Substantia nigra (tissue), 51 donors: ENCODE measurements at places on chromosomes 16 and 17.

DNA sequence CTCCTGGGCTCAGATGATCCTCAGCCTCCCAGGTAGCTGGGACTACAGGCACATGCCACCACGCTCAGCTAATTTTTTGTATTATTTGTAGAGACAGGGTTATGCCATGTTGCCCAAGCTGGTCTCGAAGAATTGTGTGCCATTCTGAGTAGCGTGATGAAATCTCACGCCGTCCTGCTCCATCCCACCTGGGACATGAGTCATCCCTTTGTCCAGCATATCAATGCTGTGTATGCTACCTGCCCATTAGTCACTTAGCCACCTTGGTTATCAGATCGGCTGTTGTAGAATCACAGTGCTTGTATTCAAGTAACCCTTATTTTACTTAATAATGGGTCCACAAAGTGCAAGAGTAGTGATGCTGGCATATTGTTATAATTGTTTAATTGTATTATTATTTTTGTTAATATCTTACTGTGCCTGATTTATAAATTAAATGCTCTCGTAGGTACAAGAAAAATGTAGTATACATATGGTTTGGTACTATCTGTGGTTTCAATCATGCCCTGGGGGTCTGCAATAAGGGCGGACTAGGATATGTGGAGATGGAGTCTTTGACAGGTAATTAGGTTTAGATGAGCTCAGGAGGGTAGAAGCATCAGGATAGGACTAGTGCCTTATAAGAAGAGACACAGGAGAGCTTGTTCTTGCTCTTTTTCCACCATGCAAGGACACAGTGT lies 26.6 kb upstream of the SLC13A2 start:
- DNase-seq: no peak

DNA sequence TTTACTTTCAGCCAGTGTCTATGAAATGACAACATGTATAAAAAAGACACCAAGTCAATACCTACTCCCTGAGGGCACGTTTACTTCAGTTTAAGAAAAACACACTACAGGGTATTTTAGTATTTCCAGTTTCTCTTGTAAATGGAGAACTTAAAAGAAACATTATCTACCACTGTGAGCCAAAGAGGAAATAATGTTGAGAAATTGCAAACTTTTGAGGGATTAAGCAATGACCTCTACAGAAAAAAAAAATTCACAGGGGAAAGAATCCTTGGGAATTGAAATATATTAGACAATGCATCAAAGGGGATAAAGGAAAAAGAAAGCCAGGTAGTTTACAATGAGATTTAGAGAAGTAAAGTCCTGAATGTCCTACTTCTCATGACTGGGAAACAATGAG lies 126.0 kb downstream of the KCNJ2 start:
- DNase-seq: no peak

GRCh38 chr16:72837846-72838585 lies 209.9 kb downstream of the ZFHX3 start:
- no peak for DNase-seq

DNA sequence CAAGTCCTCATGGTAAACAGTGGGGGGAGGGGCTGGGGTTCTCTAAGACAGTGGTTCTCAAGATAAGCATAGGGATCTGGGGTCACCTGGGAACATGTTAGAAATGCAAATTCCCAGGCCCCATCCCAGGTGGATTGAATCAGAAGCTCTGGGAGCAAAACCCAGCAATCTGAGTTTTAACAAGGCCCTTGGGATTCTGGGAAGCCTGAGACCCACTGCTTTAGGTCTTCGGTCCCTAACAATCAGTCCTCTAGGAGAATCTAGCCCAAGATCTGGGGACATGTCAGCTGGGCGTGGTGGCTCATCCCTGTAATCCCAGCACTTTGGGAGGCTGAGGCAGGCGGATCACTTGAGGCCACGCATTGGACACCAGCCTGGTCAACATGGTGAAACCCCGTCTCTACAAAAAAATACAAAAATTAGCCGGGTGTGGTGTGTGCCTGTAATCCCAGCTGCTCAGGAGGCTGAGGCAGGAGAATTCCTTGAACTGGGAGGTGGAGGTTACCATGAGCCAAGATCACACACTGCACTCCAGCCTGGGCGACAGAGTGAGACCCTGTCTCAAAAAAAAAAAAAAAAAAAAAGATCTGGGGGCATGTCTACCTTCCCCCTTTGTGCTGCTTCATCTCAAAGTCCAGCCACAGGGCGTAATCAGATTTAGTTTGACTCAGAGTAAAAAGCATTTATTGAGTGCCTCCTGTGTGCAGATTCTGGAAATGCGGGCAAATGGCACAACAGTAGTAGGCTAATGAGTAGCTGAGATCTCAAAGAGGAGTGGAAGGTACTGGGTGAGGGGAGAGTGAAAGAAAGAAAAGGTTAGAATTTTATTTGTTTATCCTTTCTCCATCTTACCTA lies 8.8 kb upstream of the NR1D1 start:
- no peak for DNase-seq

GRCh38 chr17:54608634-54609155 lies 292.0 kb upstream of the TOM1L1 start:
- no peak for DNase-seq

- DNase-seq: no peak
Measured at GRCh38 chr16:57815987-57816745, 13.9 kb upstream of the KIFC3 start.

DNA sequence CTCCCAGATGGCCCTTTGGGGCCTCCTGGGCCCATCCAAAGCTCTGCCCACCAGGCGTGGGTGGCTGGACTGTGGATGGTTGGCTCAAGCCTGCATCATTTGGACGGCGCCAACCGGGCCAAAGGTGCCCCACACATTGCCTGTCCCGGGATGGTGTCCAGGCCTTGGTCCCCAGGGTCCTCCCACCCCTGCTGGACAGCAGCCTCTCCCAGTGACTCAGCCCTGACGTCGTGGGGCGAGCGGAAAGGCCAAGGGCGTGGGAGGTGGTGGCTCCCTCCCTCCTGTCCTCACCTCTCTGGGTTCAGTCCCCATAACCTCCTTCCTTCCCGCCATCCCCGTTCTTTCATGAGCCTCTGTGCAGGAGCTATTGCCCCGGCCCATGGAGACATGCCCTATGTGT lies 42.1 kb upstream of the DLX4 start:
- no peak for DNase-seq

DNA sequence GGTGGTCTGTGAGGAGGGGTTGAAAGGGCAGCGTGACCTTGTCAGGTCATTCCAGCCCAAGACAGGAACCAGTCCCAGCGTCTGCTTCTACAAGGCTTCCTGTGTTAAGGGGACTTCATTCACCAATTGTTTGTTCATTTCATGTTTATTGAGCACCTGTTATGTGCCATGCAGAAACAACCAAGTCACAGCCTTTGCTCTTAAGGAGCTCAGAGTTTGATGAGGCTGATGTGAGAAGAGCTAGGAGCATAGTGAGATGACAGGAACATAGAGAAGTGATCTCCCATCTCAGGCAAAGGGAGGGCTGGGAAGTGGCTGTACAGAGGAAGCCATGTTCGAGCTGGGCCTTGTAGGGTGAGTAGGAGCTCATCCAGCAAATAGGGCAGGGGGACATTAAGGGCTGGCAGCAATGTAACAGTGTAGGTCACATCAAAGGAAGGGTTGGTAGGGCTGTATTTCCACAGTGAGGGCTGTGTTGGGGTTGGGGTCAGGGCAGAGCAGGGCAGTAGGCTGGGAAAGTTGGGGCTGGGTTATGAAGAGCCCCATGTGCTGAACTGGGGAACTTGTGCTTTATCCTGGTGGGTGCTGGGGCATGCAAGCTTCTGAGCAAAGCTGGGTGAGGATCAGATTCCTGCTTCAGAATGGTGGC lies 79.8 kb downstream of the ARHGAP23 start:
- DNase-seq: no peak

- DNase-seq: no peak
Measured at GRCh38 chr16:84044118-84044488, 1.5 kb upstream of the SLC38A8 start.

DNA sequence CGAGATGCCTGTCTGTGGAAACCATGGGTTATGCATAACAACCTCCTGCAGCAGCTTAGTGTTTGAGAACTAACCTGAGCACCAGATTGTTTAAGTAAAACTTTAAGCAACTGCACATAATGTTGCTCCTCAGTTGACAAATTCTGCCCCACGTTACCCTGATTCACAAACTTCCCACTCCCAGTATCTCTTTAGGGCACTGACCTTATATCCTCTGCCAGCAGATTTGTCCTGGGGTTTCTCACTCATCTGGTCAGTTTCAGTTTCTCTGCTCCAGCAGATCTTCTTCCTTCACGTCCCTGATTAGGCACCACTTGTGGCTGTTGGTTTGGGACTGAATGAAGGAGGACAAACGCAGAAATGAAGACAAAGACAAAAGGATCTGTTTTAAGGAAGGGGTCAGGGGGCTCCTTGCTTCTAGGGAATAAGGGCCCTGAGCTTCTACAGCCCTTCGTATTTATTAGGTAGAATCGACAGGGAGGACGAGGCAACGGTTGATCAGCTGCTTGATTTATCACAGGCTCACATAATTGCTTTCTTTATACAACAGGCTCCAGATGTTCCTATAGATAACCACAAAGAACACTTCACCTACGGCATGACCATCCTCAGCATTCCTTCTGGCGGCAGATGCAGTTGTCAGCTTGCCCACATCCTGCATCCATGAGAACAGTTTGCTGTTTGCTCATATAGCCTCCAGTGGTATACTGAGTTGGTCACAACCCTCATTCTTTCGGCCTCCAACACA lies 13.5 kb upstream of the ZNF689 start:
- DNase-seq: no peak

GRCh38 chr16:55479430-55480140 lies 587 bp downstream of the MMP2 start:
- no peak for DNase-seq

- DNase-seq: no peak
Measured at GRCh38 chr16:80807906-80808305, 3.5 kb upstream of the CDYL2 start.

DNA sequence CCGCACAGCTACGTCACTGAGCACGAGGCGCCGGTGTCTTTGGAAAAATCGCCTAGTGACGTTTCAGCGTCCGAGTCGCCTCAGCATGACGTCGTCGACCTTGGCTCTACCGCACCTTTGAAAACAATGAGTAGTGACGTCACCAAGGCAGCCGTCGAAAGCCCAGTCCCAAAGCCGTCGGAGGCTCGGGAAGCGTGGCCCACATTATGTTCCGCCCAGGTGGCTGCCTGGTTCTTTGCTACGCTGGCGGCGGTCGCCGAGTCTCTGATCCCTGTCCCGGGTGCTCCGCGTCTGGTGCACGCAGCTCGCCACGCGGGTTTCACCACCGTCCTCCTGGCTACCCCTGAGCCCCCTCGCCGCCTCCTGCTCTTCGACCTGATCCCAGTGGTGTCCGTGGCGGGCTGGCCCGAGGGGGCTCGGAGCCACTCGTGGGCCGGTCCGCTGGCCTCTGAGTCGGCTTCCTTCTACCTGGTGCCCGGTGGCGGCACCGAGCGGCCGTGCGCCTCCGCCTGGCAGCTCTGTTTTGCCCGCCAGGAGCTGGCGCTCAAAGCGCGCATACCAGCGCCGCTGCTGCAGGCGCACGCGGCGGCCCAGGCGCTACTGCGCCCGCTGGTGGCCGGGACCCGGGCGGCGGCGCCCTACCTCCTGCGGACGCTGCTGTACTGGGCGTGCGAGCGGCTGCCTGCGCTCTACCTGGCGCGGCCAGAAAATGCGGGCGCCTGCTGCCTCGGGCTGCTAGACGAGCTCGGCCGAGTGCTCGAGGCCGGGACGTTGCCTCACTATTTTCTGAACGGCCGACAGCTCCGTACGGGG lies 1.5 kb downstream of the TMEM102 start:
- peak; percentile 46 for DNase-seq

DNA sequence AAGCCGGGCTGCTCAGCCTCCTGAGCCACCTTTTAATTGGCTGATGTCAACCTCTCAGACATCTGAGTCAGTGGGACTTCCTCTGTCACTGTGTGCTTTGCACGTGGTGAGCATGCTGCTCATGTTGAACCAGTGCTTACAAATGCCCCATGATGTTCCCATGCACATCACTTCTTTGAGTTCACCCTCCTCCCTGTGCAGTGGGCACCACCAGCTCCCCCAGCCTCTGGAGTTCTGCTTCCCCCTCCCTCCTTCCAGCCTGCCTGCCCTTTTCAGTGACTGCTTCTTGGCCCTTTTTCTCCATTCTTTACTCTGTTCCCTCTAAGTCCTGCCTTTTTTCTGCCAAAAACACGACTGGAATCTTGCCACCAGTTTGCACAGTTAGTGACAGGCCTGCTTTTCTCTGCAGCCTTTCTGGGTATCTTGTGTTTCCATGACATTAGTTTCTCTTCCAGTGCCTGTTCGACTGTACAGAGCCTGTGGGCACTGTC lies 41.6 kb downstream of the USP10 start:
- peak; percentile 50 for DNase-seq

- no peak for DNase-seq
Measured at GRCh38 chr17:7840441-7840840, 6.4 kb downstream of the KDM6B start.

GRCh38 chr16:49838441-49839016 lies 17.4 kb downstream of the ZNF423 start:
- DNase-seq: peak; percentile 66

GRCh38 chr16:75761108-75761507 lies 34.8 kb upstream of the CPHXL start:
- DNase-seq: no peak

DNA sequence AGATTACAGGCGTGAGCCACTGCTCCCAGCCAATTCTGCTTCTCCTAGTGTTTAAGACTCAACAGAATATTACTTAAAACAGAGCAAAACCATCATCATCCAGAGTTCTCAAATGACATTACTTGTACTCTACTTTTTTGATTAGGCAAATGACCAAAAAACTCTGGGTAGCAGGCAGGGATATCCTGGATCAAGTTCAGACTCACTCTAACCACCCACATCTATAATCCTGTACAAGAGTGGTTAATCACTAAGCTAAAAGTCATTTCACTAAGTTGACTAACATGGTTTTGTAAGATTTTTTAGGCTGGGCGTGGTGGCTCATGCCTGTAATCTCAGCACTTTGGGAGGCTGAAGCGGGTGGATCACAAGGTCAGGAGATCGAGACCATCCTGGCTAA lies 6.8 kb downstream of the NAE1 start:
- no peak for DNase-seq

GRCh38 chr17:45437465-45438283 lies 5.0 kb upstream of the ARHGAP27 start:
- no peak for DNase-seq

DNA sequence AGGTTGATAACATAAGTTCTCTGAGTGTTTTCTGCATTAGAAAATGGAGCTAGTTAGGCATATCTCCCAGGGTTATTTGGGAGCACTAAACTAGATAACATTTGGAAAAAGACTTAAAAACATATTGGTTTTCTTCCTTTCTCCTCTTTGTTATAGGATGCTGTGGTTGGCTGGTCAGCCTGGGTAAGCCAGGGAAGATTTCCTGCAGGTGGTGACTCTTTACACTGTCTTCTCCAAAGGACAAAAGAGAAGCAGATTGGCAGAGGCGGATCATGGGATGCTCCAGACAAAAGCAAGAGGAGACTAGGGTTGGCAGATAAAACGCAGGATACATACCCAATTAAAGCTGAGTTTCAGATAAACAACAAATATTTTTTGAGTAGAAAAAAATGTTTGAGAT lies 6.2 kb upstream of the CRYBA1 start:
- no peak for DNase-seq
